Mesenteric fat pad (tissue), 1 donor: ENCODE measurements at places on chromosomes 1 and 21. TPM values are rescaled to one million over a fixed set of nuclear protein-coding genes. Genes with fewer than 3 reads are reported as not detected.

The PDZK1 gene
- total RNA-seq: not detected

- no peak for DNase-seq
These were observed 27.4 kb downstream of the C1orf116 start for GRCh38 chr1:207004931-207005830.

DNA sequence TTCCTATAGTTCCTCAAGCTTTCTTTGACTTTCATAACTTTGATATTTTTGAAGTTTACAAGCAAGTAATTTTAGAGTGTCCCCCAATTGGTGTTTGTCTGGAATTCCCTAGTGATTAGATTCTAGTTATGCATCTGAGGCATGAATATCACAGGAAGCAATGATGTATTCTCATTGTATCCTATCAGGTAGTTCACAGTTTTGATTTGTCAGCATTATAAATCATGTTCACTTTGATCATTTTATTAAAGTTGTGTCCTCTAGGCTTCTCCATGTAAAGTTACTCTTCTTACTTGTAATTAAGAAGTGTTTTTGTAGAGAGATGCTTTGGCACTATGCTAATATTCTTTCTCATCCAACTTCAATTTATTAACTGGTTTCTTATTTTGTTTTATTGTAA lies 53.0 kb downstream of the TYW3 start:
- DNase-seq: no peak

The HES2 gene
- total RNA-seq: 0.19 TPM

The TBX15 gene
- total RNA-seq: 10.4 TPM

GRCh38 chr1:22450351-22451021 lies 1.2 kb upstream of the ZBTB40 start:
- no peak for DNase-seq

The CYP4Z1 gene
- 2.5 TPM for total RNA-seq

- DNase-seq: no peak
These were observed 70.8 kb downstream of the PRDM2 start for GRCh38 chr1:13770743-13771142.

- DNase-seq: no peak
These were observed 372.4 kb downstream of the TGFB2 start for GRCh38 chr1:218717575-218717974.

GRCh38 chr1:3518256-3518655 lies 63.8 kb downstream of the ARHGEF16 start:
- DNase-seq: no peak

- DNase-seq: no peak
These were observed 16.5 kb upstream of the AGTRAP start for GRCh38 chr1:11719313-11720032.

The ACKR1 gene
- total RNA-seq: 94.7 TPM

- DNase-seq: no peak
These were observed 359.0 kb downstream of the HHAT start for GRCh38 chr1:210687582-210688279.

DNA sequence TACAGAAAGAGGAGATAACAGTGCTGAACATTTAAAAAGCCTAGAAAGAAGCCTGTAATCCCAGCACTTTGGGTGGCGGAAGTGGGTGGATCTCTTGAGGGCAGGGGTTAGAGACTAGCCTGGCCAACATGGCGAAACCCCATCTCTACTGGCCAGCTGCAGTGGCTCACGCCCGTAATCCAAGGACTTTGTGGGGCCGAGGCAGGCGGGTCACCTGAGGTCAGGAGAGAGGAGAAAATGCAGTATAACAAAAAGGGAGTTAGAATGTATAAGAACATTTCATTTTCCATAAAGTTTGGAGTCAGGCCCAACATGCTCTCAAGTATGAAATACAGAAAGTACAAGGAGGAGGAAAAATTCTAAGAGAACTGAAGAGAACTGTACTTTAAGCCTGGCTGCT lies 134.5 kb downstream of the SMYD3 start:
- no peak for DNase-seq

- DNase-seq: no peak
These were observed 89.6 kb downstream of the LEPR start for GRCh38 chr1:65509912-65510680.

The SERINC2 gene
- total RNA-seq: 10.0 TPM

DNA sequence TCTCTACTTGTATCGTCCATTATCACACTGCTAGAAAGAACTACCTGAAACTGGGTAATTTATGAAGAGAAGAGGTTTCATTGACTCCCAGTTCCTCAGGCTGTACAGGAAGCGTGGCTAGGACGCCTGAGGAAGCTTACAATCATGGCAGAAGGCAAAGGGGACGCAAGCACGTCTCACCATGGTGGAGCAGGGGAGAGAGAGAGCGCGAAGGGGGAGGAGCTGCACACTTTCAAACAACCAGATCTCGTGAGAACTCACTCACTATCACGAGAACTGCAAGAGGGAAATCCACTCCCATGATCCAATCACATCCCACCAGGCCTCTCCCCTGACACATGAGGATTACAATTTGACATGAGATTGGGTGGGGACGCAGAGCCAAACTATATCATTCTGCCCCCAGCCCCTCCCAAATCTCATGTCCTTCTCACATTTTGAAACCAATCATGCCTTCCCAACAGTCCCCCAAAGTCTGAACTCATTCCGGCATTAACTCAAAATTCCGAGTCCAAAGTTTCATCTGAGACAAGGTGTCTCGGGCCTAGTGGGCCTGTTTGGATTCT lies 8.0 kb downstream of the MMEL1 start:
- DNase-seq: peak; percentile 47

- DNase-seq: no peak
These were observed 74.5 kb downstream of the NFIA start for GRCh38 chr1:61156576-61157467.

- DNase-seq: no peak
These were observed 124.8 kb downstream of the CLEC20A start for GRCh38 chr1:178371933-178372388.

DNA sequence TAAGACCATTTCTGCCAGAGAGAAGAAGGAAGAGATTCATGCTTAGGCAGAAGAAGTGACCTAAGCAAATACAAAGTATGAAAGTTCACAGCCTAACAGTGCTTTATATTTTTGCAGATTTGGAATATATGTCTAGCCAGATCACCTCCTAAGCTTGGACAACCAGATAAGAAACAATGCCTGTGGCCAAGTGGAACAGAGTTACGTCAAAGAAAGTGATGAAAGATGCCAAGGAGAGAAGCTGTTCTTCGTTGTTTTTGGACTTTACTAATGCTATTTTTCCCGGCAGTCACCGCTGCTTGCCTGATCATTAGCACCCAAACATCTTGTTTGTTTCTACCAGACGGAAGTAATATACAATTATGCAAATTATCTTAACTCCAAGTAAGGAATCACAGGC lies 489.2 kb upstream of the C1orf87 start:
- DNase-seq: no peak

DNA sequence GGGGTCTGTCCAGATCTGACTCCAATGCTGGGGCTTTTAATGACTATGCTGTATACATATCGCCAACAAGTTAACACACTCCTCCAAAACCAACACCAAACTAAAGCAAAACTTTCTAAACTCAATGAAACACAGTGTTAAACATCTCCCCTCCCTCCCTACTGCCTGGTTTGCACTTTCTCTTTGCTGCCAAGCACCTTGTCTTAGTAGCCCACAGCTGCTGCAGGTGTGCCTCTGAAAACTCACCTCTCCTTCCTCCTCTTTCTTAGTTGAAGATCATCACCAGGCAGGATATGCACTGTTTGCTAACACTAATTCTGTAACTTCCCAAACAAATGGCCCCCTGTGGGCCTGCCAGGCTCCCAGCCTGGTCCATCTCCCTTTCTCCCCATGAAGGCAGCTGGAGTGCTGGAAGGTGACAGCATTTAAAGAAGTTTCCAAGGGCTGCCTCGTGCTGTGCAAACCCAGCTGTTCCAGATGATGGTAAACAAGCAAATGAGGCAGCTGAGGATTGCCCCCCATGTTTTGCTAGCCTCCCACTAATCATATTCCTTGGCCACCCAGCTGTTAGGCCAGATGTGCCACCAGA lies 213.7 kb downstream of the ASTN1 start:
- no peak for DNase-seq

The LAD1 gene
- 0.51 TPM for total RNA-seq

The NTMT2 gene
- total RNA-seq: not detected

The NBPF6 gene
- not detected for total RNA-seq

- no peak for DNase-seq
These were observed 58.4 kb upstream of the SSBP3 start for GRCh38 chr1:54464477-54465146.

DNA sequence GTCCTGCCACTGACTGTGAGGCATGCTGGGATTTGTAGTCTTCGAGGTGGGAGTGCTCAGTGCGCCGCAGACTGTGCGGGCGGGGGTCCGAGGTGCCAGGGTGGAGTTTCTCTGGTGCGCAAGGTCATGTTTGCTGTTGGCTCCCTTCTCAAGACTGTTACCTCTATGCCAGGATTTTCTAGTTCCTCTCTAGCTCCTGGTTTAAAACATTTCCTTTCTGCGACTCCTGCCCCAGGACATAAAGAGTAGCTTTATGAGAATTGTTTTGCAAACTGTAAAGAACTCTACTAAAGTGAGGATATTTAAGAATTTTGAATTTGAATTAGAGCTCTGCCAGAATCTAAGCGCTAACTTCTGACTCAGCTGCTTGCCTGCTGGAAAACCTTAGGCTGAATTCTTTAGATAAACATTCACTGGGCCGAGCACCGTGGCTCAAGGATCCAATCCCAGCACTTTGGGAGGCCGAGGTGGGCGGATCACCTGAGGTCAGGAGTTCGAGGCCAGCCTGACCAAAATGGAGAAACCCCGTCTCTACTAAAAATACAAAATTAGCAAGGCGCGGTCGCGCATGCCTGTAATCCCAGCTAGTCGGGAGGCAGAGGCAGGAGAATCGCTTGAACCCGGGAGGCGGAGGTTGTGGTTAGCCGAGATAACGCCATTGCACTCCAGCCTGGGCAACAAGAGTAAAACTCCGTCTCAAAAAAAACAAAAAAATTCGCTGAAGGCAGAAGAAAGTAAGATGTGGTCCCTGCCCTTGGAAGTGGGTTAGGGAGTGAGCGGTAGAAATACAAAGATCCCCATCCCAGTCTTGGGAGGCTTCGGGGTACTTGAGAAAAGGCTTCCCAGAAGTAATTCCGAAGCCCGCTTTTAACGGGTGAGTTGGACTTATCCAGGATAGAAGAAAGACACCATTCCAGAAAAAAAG lies 992 bp upstream of the USP48 start:
- no peak for DNase-seq

DNA sequence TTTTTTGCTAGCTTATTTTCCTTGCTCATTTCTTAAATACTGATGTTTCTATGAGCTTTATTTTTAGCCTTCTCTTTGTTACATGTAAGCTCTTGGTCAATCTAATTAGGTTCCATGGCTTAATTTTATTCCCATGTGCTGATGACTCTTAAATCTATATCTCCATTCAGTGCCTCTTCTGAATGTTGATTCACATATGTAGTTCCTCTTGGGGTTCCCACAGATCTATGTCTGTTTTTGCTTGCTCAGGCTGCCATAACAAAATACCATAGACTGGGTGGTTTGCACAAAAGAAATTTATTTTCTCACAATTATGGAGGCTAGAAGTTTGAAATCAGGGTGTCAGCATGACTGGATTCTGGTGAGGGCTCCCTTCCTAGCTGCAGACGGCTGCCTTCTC lies 58.3 kb upstream of the PLA2G4A start:
- no peak for DNase-seq

DNA sequence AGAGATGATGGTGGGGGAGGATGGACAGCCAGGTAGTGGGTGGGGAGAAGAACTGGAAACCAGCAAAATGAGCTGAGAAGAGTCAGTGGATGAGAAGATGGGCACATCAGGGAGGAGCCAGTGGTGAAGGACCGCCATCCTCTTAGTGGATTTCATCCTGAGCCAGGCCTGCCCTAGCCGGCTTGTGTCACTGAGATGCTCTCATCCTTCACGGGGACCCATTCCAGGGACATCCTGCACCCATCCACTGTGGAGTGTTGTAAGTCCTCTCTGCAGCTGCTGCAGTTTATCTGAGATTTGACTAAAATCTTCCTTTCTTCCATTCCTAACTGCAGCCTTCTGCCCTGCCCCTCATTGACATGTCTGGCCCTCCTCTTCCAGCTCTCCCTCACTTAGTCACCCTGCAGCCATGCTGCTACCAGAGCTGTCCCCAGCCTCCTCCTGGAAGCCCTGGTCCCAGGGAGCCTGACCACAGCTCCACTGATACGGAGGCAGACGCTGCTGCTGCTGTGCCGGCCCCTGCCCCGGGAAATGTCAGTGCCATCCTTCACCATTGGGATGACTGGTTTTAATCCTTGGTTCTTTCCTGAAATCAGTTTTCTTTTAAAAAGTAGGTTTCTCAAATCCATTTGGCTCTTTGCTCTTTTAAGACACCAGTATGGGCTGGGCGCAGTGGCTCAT lies 33.2 kb downstream of the STUM start:
- no peak for DNase-seq

GRCh38 chr1:82778612-82779011 lies 977.9 kb downstream of the ADGRL2 start:
- DNase-seq: no peak

The HLX gene
- 37.2 TPM for total RNA-seq

The FAM72B gene
- total RNA-seq: 1.1 TPM

The NTNG1 gene
- total RNA-seq: not detected

GRCh38 chr1:209815490-209815889 lies 9.5 kb upstream of the IRF6 start:
- DNase-seq: no peak

DNA sequence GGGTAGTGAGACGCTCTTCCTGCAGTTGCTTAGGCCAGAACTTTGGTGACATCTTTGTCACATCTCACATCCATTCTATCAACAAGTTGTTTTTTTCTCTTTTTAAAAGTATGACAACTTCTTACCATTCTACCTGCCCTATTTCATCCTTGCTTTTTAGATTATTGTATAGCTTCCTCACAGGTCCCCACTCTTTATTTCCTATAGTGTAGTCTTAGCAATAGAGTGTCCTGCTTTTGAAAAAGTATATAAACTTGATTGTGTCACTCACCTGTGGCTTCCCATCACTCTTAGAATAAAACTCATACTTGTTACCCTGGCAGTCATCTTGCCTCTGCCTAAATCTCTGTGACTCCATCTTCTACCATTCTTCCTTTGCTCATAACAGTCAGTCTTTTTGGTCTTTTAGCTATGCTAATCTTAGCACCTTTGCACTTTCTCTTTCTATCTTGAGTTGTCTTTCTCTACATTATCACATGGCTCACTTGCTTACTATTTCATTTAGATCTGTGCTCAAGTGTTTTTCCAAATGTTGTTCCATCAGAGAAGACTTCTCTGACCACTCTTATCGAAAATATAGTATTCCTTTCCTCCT lies 9.5 kb downstream of the CDC73 start:
- no peak for DNase-seq

The UBXN10 gene
- 0.29 TPM for total RNA-seq

- no peak for DNase-seq
These were observed 14.9 kb downstream of the SLC26A9 start for GRCh38 chr1:205928317-205928716.

- DNase-seq: no peak
These were observed 3.6 kb downstream of the CERS2 start for GRCh38 chr1:150970808-150971582.

The AK2 gene
- 159 TPM for total RNA-seq

The S100A5 gene
- not detected for total RNA-seq

The RPTN gene
- not detected for total RNA-seq
